Right cardiac atrium (tissue), 5 donors: ENCODE measurements at places on chromosomes 7 and 10. TPM values are rescaled to one million over a fixed set of nuclear protein-coding genes. Genes with fewer than 3 reads are reported as not detected.
A peak's percentile ranks its signal among the peaks of the same experiment; 100 is the strongest.

GRCh38 chr7:8125680-8126444 is 136.1 kb downstream of the ICA1 start:
- DNase-seq = no peak

DNA sequence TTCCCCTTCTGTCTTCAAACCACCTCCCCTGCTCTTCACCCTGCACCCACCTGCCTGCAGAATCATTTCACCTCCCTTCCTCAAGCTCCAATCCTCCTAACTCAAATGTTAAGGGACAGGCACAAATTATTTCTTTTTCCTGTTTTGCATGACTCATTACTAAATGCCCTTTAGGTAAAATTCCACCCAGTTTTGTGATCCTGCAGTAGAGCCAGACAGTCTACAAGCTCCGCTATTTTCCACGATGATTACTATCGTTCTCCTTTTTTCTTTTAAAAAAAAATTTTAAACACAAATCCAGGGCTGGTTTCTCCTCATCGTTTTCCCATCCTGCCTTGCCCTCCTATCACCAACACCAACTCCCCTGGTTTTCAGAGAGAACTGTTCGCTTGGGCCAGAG is 186.8 kb upstream of the YAE1 start:
- DNase-seq = no peak

- DNase-seq = no peak
These were observed 19.2 kb downstream of the AKR1C8 start for GRCh38 chr10:5165738-5166137.

DNA sequence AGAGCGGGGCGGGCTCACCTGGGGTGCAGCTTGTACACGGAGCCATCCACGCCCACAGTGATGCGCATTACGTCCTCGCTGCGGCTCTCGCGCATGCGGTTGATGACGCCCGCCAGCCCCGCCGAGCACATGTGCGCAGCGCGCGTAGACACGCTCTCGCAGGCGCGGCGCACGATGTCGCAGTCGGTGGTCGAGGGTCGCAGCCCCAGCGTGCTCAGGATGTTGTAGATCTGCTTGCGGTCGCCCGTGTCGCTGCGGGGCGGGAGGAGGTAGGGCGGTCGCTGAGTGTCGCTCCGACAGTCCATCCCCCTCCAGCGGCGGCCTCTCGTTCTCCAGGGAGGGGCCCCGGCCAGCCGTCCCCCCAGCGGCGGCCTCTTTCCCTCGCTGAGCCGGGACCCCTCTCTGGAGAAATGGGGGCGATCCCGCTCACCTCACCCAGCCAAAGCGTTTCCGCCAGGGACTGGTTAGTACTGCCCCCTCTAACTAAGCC is 4.4 kb upstream of the MYL7 start:
- DNase-seq = peak; percentile 43

GRCh38 chr7:144826208-144826607 is 9.6 kb downstream of the TPK1 start:
- no peak for DNase-seq

DNA sequence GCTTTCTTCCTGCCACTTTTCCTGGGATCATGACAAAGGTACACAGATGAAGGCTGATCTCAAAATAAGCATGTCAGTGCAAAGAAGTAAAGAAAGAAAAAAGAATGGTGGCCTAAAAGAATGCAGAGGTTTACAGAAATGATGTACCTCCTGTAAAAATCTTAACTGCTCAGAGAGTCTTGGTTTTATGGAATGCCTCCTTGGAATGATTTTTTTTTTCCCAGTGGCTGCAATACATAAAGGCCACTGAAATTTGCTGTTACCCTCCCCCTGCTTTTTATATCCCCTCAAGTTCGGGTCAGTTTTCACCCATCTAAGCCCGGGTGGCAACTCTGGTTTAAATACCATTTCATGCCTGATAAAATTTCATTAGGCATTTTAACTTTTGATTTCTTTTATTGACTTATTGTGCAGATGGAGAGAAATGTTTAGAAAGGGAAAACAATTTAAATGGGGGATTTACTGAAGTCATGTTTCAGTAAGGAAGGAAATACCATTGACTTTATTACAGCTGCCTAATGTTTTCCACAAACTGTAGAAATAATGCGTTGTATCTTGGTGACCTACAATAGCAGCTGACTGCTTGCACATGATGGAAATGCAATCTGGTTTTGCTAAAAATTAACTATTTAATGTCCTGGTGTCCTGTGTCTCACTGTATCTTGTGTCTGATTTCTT is 102.5 kb downstream of the SAMD9 start:
- DNase-seq = no peak

Gene OPN4
- 0.93 TPM for polyA plus RNA-seq

Gene FGL2
- polyA plus RNA-seq = 8.3 TPM

Gene CHRM2
- polyA plus RNA-seq = 38.1 TPM

Gene KCNIP2
- 729 TPM for polyA plus RNA-seq

Gene AP5Z1
- 12.4 TPM for polyA plus RNA-seq

Gene KLLN
- 0.29 TPM for polyA plus RNA-seq
